ENCODE measurements at places on chromosomes 3 and 15. TPM values are rescaled to one million over a fixed set of nuclear protein-coding genes. Genes with fewer than 3 reads are reported as not detected.

- ATAC-seq = no peak
These were observed 22.5 kb downstream of the RIOX2 start for GRCh38 chr3:97949743-97950142.

DNA sequence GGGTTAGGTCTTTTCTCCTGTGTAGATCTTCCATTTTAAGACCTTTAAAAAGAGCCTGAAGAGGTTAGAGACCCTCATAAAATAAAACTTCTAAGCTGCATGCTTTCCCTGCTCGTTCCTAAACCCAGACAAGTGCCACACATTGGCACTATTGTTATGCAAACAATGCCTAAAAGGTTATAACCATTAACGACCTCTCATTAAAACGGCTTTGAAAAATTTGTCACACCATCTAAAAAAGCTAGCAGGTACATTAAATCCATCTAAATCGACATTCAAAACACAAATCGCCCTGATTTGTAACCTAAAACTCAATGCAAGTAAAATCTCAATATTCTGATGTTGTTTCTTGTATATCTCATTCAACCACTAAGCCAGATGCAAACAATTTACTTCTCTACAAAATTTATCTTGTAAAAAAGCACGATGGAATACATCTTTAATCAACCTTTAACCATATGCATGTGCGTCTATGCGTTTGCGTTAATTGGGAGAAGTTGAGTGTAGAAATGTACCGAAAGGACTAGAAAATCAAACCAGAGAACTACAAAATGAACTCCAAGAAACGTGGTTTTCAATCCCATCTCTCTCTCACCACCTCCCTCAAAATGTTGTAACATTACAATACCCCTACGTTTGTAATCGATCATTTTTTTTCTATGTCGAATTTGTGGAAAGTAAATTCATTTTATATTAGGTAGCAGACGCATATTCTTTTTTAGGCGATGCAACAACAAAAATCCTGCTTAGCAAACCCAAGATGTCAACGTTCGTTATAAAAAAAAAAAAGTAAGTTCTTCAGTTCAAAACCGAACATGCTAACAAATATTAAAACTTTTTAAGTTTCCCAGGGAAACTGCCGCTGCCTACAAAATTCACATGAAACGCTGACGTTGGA is 1.2 kb downstream of the ALDH1A2 start:
- no peak for ATAC-seq

DNA sequence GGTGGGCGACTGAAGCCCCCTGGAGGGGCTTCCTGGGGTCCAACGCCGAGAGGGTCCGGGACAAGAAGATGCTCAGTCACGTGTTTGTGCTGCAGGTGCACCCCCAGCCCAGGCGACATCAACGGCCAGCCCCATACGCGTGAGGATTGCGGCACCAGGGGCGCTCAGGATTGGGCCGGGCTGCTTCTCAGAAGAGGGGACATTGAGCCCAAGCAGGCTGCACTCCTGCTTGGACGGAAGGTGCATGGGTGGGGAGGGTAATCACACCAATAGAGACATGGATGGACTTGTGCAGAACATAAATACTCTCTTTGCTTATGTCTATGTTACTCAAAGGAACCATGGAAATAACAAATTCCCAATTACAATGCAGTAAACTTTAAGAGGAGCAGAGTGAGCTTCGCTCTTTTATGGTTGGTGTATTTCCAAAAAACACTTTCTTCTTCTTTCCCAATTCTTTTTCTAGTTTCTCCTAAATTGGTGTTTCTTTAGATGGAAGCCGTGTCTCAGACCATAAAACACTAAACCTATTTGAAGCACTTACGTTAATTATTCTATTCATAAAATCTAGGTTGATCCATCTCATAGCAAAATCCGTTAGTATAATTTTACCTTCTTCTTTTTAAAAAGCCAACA is 182.7 kb downstream of the GOLGA6L6 start:
- no peak for ATAC-seq

GRCh38 chr3:126102530-126102951 is 18.6 kb upstream of the SLC41A3 start:
- ATAC-seq = no peak

Gene C3orf22
- total RNA-seq = not detected
